8988T (cell line): ENCODE measurements at places on chromosomes 5 and 9.

- no peak for DNase-seq
Observed at GRCh38 chr9:120740132-120740531, 25.9 kb upstream of the MEGF9 start.

DNA sequence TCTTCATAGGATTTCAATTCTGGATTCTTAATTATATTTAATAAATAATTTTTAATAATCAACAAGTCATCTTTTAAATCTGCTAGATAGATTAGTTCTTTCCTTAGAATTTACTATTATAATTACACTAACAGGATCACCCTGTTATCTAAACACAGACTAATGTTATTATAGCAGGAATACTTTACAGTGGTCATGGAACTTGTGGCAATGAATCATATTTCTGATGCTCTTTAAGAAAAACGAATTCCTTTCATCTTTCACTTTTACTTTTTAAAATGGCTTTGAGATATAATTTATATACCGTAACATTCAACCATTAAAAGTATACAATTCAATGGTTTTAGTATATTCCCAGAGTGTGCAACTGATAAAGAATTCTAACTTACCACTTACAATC is 29.7 kb upstream of the CDK5RAP2 start:
- no peak for DNase-seq

GRCh38 chr5:132887283-132887682 is 13.8 kb downstream of the LEAP2 start:
- DNase-seq = no peak

DNA sequence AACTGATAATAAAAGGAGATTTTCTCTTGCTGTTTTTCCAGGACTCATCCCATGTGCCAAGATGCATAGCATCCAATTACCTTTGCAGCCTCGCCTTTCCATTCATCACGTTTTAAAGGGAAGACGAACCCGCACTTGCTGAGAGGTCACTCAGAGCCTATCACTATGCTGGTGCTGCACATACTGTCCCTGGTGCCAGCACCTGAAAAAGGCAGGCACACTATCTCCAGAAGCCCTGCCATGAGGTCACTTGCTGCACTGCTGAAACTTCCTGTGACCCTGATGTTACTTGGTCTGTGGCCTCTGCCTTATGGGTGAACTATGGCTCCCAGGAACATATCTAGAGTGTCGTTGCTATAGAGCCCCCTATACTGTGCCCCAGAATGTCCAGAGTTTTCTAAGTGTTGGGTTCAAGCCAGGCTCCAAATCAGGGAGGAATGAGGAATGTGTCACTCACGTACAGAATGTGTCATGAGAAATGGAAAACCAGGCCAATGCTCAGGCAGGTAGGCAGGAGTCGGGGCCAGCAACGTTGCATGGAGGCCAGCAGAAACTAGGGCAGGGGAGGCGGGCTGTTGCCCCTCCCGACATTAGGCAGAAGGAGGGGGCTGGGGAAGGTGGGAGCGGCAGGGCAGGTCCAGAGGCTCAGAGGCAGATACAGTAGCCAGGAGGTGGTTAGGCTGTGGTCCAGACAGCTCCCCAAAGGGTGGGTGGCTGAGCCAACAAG is 262.1 kb downstream of the CRB2 start:
- DNase-seq = no peak

GRCh38 chr5:92147266-92147665 is 764.1 kb upstream of the ARRDC3 start:
- no peak for DNase-seq

DNA sequence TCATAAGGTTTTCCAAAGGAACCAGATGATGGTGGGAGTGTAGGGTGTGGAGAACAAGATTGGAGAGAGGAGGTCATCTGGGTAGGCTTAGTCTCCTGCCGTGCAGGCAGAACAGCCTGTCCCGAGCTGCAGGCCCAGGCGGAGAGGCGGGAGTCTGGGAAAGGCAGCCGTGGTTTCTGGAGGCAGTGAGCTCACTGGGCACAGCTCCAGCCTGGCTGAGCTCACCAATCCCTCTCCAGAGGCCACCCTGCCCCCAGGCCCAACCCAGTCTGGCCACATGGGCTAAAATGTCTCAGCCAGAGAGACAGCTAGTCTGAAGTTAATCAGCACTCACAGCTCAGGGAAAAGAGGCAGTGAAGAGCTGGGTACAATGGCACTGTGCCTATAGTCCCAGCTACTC is 12.3 kb downstream of the P4HA2 start:
- DNase-seq = no peak

DNA sequence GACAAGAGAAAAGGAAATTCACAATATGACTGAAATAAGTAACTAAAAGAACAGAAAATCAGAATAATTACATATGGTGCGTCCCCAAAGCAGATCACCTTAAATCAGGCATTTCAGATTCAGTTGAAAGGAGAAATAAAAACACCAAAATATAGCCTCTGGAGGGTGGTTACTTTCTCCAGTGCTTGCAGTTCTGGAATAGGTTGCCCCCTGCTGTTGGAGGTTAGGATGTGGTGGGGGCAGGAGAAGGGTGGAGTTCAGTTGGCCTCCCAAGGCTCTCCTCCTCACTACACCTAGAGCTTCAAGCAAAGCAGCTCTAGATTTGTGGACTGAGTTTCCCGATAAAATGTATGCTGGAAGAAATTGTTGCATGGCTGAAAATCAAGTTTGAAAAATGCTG is 338.2 kb upstream of the TLE4 start:
- no peak for DNase-seq

DNA sequence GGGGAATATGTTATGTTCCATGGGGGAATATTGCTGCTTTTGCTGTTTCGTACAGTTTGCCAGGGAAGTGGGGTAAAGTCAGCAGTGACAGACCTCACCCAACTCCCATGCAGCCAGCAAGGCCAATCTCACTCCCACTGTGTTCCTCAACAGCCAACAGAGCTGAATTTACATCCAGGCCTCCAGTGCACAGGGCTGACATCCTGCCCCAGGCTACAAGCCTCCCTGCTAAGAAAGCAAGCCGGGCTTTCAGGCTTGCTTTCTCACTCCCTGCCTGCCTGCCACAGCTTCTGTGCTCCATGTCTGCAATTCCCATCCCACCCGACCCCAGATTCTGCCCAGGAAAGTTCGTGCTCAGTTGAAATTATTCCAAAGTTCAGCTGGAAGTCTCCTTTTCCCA is 25.5 kb upstream of the SNCAIP start:
- no peak for DNase-seq

DNA sequence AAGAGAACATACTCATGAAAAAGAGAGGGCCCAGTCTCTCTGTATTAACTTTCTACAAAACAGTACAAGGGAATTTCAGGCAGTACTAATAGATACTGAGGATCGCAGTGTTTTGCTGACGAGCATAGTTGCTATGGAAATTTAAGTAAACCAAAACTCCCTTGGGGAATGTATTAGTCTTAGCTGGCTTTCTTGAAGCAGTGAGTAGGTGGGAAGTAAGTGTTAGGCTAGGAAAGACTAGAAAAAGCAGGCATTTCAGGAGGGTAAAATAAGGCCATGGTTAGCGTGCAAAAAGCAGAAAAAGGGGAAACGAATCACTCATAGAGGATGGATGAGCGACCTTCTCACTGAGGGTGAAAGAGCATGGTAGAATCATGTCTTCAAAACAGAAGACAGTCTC is 84.3 kb upstream of the ACTBL2 start:
- DNase-seq = no peak

DNA sequence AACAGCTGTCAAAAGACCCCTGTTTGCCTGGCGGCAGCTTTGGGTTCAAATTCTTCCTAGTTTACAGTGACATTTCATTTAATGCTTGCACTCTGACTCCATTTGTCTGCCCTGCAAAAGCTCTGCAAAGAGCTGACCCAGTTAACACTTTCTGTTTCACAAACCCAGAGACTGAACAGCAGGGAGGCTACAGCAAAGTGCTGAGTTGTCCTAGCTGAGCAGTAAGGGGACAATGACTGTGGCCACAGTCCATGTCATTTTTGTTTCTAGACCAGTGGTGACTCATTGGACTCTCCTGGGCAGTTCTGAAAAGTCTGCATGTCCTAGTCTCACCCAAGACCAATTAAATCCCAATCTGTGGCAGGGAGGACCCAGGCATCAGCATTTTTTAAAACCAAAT is 994.8 kb upstream of the WWC1 start:
- DNase-seq = no peak

GRCh38 chr5:176748073-176748966 is 62.0 kb upstream of the UNC5A start:
- no peak for DNase-seq

GRCh38 chr5:32217886-32218396 is 43.8 kb upstream of the GOLPH3 start:
- DNase-seq = no peak
